ENCODE measurements at places on chromosomes 6 and 20.

DNA sequence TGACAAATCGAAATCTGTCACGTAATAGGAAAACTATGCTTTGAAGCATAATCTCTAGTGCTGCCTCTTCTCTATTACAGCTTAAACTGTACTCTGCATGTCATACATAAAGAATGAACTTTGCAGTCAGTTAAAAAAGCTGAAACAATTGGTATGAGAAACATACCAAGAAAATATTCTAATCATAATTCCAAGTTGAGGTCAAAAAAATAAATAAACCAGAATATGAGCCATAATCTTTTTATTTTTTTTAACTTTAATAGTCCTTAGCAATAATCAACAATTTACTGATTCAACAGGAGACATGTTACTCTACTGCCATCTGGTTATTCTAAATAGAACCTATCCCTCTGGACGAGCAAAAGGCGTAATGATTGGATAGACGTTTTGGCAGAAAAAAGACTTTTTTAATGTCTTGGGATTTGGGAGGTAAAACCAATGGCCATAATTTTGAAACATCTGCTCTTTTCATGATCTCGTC is 224.4 kb upstream of the FLRT3 start:
- DNase-seq: no peak

DNA sequence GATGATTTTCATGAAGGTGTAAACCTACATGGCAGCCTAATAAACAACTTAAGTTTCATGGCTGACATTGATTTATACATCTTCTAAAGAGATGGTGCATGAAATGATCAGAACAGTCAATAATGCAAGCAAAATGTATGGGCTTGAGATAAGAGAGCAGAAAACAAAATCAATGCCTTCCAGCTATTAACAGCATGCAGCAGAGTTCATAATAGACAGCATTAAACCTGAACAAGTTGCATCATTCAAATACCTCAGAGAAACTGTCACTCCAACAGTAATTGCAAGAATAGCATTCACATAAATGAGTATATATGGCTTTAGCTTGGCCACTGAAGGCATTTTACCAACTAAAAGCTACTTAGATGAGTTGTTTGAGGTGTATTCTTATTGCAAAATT is 319.6 kb upstream of the ARID1B start:
- no peak for DNase-seq

DNA sequence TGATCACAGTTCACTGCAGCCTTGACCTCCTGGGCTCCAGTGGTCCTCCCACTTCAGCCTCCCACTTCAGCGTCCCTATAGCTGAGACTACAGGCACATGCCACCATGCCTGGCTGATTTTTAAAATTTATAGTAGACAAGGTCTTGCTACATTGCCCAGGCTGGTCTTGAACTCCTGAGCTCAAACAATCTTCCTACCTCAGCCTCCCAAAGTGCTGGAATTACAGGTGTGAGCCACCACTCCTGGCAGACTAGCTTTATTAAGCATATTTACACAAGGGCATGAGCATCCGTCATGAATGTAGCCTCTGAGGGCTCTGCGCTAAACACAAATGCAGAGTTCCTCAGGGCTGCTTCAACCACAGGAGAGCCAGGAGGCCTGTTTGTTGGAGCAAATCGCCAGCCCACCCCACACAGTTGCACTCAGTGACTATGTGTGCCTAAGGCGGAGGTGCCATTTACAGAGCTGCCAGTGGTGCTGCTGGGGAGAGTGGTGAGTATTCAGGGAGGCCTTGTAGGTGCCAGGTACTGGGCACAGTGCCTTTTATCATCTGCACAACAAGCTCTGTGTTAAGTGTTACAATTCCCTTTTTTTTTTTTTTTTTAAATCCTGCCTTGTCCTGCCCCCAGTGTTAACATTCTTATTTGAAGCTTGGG is 78.2 kb downstream of the PSMG4 start:
- no peak for DNase-seq

GRCh38 chr6:148441454-148441911 is 98.8 kb downstream of the SASH1 start:
- DNase-seq: peak; percentile 92

- no peak for DNase-seq
Observed at GRCh38 chr6:36752187-36752885, 54.7 kb downstream of the RAB44 start.

DNA sequence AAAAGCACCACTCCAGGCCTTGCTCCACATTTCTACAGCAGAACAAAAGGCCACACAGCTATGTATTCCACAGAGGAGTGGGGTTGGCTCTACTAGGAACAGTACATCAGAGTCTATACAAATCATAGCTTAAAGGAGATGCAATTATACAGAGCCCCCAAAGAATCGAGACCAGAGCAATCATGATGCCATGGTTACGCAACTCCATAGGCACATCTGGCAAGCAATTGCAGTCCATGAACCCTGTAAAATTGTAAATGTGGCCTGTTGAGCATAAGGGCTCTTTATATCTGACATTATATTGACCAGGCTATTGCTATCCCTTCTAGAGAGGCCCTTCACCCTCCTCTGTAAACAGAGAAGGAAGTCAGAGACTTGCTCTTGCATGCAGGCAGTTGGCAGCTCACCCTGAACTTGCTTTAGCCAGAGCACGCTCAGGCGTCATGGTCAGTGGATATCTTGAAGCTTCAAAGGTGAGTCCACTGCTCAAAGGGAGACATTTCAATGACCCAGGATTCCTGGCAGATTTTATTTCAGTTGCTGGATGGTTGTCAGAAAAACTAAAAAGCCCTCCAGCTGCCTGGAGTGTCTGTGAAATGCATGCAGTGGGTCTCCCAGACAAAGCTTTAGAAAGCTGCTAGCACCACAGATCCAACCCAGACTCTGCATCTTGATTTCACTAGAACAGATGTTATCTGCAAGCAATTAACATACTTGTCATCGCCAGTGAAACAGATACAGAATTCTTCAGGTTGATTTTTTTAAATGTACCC is 357.2 kb downstream of the CENPW start:
- DNase-seq: no peak

GRCh38 chr6:17871189-17871519 is 116.3 kb downstream of the KIF13A start:
- no peak for DNase-seq

- DNase-seq: no peak
Observed at GRCh38 chr6:43977404-43978111, 149.7 kb downstream of the MRPL14 start.

DNA sequence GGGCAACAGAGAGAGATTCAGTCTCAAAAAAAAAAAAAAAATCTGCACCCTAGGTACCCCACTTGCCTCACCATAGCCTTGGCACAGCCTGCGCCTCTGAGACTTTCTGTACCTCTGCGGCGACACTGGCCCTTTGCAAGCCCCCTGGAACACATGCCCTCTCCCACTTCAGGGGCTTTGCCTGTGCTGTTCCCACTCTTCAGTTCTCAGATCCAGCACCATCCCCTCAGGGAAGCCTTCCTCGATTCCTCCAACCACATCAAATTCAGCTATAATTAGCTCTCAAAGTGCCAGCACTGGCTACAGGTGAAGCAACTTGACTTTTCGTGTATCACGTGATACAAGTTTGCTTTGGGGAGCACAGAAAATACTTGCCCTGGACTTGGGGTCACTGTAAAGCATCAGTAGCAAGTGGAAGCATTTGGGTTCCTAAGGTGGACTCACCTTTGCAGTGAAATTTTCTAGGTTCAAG is 2.1 kb upstream of the UBE2V1 start:
- no peak for DNase-seq

DNA sequence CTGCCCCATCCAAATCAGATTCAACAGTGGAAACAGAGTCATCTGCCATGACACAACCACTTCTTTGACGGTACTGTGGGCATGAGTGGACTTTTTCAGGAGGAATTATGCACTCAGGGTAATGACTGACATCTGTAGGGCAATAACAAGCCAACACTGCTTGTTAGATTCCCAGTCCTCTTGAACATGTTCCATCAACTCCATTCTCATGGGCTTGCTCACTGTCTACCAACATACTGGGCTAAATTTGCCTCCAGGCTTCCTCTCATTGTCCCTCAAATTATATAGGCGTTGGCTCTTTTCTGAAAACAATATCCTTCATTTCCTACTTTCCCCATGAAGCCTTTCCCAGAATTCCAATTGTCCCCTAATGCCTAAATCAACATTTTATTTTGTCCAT is 43.1 kb downstream of the ANKEF1 start:
- no peak for DNase-seq

- no peak for DNase-seq
Observed at GRCh38 chr6:71621918-71622519, 264.3 kb upstream of the RIMS1 start.

GRCh38 chr6:145787688-145788087 is 26.9 kb downstream of the FBXO30 start:
- no peak for DNase-seq

DNA sequence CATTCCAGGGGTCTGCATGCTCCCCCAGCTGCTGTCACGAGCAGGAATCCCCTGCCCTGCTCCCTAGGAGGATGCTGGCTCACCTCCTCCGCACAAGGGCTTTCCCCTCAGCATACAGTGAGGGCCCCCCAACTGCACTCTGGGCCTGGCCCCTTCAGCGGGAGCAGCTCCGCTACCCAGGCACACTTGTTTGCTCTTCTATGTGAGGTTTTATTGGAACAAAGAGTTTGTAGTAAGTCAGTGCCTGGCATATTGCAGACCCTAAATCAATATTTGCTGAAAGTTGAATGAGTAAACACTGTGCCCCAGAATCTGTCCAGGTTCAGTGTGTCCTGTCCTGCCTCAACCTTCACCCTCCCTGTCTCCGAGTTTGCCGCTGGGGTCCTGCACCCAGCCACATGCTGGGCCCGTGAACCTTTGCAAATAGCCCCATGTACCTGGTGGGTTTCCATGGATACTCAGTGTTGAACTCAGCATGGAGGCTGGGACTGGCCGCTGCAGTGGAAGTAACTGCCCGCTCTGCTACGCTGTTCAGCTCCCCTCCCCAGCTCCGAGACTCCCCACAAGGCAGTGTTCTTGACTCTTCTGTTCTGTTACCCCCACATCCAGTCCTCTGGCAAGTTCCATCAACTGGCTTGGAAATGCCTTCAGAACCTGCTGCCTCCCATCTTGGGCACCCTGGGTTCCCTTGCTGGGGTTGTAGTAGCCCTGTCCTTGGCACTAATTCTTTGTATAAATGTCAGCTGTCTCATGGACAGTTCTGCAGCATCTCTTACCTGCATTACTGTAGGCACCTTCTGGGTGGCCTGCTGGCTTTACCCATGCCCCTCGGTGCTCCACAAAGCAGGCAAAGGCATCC is 15.7 kb downstream of the SLC22A1 start:
- no peak for DNase-seq

DNA sequence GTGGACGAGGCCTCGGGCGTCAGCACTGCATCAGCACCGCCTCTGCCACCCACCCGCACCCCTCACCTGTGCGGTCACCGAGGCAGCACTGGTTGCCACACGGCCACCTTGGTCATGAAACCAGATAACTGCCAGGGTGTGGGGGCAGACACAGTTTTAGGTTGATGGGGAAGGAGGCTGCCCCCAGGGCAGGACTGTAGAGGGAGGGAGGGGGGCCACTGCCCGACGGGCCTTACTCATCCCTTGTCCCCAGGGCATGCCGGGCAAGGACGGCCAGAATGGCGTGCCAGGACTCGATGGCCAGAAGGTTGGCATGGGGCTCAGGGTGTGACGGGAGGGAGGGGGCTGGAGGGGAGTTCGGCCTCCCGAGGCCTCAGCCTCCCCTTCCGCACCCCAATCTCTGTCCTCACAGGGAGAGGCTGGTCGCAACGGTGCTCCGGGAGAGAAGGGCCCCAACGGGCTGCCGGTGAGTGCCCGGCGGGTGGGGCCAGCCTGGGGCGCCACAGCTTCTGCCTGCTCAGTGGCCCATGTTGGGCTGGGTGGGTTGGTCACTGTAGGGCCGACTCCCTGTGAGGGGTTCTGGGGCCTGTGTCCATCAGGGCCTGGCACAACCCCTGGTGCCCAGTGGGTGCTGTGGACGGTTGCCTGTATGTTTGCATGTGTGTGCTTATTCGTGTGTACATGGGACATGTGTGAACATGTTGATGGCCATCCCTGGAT is 11.8 kb downstream of the COL9A3 start:
- DNase-seq: no peak
